ENCODE measurements at places on chromosomes 12 and 14.

DNA sequence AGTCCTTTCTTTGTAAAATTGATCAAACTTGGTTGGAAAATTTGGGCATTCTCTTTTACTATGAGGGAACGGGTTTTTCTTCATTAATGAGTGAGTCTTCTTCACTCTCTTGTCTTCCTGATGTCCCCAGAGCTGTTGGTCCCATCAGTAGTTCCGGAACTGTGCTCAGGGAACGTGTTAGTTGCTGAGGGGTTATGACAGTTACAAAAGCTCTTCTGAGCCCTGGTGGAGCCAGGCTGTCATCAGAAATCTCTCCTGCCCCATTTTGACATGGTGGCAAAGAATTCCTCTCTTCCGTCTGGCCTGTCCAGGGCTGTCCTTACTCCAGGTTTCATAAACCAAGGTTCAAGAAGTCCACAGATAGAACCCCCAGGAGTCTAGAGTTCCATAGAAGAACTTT is 208.5 kb downstream of the SLC41A2 start:
- no peak for DNase-seq

- no peak for DNase-seq
Observed at GRCh38 chr12:57640175-57641042, 7.4 kb upstream of the B4GALNT1 start.

DNA sequence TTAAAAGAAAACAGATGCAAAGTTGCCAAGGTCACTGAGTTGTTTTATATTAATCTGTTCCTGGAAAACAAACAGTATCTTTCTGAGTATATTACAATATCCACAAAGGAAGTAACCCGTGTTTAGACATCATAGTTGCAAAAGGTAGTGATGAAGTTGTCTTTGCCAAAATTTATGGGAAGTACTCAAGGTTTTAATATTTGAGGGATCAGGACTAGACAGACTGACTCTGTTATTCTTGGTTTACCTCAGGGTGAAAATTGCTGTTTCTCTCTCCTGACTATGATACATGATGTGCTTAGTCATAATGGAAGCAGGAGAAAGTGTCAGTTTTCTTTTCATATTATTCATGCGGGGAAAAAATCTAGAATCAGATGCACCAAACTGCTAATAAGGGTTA is 28.3 kb downstream of the TMEM233 start:
- no peak for DNase-seq

DNA sequence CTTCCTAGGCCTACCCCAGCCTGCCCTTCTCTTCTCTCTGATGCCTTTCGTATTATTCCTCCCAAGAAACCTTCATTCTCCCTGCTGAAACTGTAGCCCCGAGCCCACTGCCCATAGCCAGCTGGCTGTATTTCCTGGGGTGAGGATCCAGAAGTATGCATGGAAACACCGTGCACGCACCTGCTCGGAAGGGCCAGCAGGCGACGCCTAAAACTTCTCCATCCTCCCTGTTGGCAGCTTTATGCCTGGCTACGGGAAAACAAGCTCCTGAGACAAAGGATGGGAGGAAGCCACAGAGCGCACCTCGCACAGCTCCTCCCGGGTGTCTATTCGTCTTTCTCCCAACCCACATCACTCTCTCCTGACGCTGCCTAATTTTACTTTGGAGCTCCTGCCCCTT is 69.0 kb upstream of the CAPRIN2 start:
- DNase-seq = peak; percentile 61

GRCh38 chr14:20775901-20776300 is 5.2 kb upstream of the RNASE6 start:
- DNase-seq = no peak

- no peak for DNase-seq
Observed at GRCh38 chr12:109775172-109775881, 57.9 kb downstream of the TRPV4 start.

DNA sequence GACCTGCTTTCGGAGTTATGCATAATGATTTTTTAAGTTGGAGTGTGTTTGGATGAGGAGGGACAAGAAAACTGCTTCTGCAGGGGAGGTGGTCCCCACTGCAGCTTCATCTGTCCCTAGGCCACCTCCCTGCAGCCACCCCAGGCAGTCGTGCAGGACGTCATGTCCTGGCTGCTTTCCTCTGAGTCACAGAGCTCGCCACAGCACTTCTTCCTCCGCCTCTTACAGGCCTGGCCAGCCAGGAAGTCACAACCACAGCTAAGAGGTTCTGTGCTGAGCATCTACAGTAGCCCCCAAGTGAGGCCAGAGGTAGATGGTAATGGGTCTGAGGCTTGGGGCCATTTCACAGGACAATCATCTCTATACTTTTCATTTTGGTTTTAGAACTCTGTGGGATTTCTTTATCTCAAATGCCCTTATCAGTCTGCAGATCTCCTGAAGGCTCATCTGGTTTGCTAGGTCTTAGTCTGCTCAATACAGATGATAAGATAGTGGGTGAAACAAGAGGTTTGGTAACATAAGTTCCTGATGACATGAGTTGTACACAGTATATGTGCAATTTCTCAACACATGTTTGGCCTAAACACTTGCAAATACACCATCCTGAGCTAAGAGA is 106.4 kb downstream of the ARF6 start:
- peak; percentile 91 for DNase-seq

- DNase-seq = no peak
Observed at GRCh38 chr14:23627961-23628360, 8.2 kb upstream of the DHRS2 start.

DNA sequence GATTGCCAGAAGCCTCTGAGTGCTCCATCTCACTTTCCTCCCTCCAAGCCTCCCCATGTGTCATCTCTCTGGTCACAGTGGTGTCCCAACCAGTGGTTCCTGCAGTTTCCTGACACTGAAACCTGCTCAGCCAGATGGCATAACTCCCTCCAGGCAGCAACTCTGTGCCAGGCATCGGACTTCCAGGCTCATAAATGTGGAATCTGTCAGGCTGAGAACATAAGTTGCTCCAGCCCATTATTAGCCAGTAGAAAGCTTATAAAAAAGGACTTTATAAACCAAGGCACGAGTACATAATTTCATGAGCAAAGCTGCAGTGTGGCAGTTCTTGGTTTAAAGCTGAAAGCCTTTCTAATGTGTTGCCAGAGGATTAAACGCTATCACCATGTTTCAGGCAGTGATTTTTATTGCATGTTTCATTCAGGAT is 194.3 kb downstream of the DACT1 start:
- no peak for DNase-seq

DNA sequence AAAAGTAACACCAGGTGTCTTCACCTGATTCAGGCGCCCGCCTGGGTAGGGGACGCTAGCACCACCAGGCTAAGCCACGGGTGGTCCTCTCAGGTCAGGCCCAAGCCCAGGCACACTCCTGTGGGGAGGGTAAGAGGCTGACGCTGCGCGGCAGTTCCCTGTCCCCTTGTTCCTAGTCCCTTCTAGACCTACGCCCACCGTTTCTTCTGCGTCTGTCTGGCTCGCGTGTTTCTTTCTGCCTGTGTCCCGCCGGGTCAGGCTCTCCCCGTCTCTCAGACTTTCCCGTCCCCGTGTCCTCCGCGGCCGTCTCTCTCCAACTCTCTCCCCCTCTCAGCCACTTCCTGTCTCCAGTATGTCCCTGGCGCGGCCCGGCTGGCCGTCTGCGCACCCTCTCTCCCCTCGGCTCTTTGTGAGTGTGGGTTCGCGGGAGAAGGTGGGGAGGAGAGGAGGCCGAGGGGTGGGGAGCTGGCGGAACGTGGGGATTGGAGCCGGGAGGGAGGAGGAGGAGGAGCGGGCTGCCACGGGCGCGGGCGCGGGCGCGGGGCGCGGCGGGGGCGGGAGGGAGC is 3.1 kb upstream of the TNS2 start:
- peak; percentile 95 for DNase-seq

- no peak for DNase-seq
Observed at GRCh38 chr12:97300891-97301290, 161.7 kb upstream of the RMST start.

DNA sequence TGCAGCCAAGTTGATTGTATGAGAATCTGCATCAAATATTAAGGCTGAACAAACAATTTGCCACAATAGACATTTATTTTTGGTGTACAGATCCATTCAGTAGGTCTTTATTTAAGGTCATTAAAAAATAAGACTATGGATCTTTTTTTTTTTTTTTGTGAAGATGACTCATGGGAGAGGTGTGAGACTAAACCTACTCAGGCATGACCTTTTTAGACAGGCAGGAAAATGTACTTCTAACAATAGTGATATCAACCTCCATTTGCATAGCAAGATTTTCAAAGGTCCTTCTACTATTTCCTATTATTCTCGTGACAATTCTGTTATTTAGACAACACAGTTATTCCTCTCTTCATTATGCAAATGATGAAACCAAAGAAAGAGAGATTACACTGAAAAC is 39.9 kb upstream of the PTPRR start:
- DNase-seq = no peak

DNA sequence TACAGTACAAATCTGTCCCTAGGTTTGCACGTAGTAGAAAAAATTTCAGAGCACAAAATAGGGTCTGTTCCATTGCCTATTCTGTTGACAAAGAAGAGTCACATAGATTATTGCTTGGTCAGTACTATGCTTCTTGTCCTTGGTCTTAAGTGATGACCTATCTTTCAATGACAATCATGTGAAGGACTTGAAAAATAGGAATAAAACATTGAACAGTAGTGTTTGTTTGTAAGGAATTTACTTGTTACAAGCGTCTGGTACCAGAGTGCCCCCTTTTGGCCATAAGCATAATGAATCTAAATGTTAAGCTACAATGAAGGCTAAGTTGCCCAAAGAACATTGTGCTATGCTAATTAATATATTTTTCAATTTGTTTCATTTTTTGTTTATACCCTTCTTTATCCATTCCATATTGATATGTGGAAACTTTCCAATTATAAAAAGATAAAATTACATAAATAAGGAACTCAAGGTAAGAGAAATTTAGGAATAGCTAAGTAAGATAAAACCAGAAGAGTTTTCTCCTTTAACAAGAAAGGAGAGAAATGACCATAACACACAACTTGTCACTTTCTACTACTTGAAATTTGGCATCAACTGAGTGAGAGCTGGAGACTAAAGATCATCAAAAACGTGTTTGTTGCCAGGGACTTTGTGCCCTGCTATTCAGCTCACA is 204.7 kb downstream of the EPS8 start:
- DNase-seq = no peak

GRCh38 chr12:104187446-104188155 is 28.0 kb upstream of the TXNRD1 start:
- no peak for DNase-seq

- no peak for DNase-seq
Observed at GRCh38 chr12:58269476-58269875, 328.1 kb downstream of the ATP23 start.

- no peak for DNase-seq
Observed at GRCh38 chr12:120215357-120215735, 14.4 kb upstream of the RPLP0 start.

- DNase-seq = no peak
Observed at GRCh38 chr14:83173687-83174086, 1640.0 kb upstream of the SEL1L start.

DNA sequence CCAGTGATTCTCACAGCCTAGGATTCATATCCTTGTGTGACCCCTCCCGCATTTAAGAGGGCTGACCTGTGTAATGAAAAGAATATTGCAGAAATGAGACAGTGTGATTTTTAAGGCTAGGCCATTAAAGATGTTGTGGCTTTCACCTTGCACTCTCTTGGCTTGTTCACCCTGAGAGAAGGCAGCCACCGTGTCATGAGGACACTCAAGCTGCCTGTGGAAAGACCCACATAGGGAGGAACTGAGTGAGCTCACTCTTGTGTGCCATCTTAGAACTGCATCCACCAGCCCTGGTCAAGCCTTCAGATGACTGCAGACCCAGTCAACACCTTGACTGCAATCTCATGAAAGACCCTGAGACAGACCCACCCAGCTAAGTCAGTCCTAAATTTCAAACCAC is 46.3 kb upstream of the TMPO start:
- DNase-seq = no peak

- DNase-seq = no peak
Observed at GRCh38 chr14:64841121-64841651, 38.5 kb downstream of the SPTB start.

DNA sequence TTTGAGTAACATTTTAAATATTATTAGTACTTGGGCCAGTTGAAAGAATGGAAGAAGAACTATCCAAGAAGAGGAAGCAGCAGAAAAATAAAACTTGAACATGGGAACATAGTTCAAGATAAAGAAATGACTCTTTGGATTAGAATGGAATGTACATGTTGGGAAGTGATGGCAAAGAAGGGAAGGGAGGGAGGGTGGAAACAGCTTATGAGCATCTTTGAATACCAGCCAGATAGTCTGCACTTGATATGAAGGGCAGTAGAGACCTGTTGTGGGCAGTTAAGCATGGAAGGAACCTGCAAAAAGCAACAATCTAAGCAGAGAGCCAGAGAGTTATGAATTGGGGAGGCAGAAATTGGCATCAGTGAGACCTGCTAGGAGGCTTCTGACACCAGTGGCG is 10.0 kb upstream of the IL22 start:
- DNase-seq = no peak

DNA sequence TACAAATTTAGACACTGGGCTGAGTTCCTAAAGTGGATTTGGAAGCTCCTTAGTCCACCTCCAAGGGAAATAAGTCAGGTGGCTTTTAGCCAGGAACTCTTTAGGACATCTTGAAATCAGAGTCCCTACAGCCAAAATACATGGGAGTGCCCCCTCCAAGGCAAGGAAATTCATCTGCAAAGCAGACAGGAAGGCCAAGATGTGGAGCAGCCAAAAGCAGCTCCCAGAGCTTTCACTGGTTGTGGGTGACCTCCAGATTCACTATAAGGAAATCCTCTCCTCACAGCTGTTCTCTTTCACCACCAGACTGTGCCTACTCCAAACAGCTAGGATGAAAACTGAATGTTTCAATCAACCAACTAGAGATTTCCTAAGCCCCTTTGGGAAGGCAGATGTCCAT is 6.6 kb downstream of the TTC9 start:
- no peak for DNase-seq

DNA sequence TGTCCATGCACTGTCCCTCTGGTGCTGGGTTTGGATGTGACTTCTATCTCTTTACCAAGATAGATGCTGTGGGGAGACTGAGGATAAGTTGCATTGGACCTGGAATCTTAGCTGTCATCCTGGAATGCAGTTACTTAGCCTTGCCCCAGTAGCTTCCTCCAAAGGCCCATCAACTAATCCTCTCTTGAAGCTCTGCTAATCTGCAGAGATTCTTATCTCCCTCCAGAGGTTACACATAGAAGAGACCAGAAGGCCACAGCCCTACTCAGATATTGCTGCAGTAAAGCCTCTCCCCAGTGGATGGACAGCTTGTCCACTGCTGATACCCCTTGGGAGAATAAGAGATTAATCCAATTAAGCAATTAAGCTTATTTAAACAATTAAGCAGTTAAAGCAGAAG is 867.2 kb downstream of the BCL11B start:
- no peak for DNase-seq

- DNase-seq = no peak
Observed at GRCh38 chr12:121009741-121010140, 6.5 kb downstream of the C12orf43 start.

DNA sequence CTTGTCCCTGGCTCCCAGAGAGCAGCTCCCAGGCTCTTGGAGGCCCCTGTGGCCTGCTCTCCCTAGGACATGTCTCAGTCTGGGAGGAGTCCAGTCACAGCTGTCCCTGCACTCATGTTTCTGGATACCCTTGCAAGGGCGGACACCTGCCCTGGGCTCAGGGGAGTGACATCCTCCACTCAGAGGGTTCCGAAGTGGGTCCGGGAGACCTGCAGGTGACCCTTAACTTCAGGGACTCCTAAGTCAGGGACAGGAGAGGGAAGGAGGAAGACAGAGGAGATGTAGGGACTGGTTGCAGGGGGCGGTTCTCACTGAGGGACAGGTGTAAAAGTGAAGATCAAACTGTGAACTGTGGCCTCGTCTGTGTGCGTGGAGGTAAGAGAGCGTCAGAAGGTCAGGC is 37.6 kb downstream of the CACNA2D4 start:
- DNase-seq = no peak
